ENCODE measurements at places on chromosomes 12 and 14.
A peak's percentile ranks its signal among the peaks of the same experiment; 100 is the strongest.

DNA sequence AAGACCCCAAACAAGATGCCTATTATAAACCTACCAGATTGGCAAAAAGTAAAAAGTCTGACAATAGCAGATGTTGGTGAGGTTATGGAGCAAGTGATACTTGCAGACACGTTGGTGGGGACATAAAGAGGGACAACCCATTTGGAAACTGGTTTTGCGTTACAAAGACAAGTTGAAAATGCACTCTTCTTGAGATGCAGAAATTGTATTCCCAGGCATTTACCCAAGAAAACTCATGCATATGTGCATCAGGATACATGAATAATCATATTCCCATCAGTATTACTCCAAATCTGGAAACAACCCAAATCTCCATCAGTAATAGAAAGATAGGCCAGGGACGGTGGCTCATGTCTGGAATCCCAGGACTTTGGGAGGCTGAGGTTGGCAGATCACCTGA, 12.8 kb upstream of the GOLGA5 start:
- DNase-seq, result no peak

- DNase-seq, result no peak
Observed at GRCh38 chr12:76152181-76152807, 67.8 kb upstream of the NAP1L1 start.

GRCh38 chr12:104877103-104877705, 80.9 kb downstream of the SLC41A2 start:
- DNase-seq, result no peak

GRCh38 chr12:126667339-126667738, 1599.6 kb upstream of the TMEM132C start:
- DNase-seq, result no peak

GRCh38 chr12:104478396-104479122, 21.8 kb downstream of the CHST11 start:
- DNase-seq, result no peak

- no peak for DNase-seq
Observed at GRCh38 chr14:99792210-99792535, 1.0 kb upstream of the EML1 start.

GRCh38 chr12:32754111-32754510, 1.6 kb downstream of the YARS2 start:
- DNase-seq, result no peak

- DNase-seq, result no peak
Observed at GRCh38 chr14:100025111-100025510, 40.1 kb upstream of the EVL start.

GRCh38 chr12:30067146-30067545, 283.4 kb upstream of the TMTC1 start:
- DNase-seq, result no peak

GRCh38 chr12:82910246-82910893, 223.7 kb downstream of the TMTC2 start:
- no peak for DNase-seq

DNA sequence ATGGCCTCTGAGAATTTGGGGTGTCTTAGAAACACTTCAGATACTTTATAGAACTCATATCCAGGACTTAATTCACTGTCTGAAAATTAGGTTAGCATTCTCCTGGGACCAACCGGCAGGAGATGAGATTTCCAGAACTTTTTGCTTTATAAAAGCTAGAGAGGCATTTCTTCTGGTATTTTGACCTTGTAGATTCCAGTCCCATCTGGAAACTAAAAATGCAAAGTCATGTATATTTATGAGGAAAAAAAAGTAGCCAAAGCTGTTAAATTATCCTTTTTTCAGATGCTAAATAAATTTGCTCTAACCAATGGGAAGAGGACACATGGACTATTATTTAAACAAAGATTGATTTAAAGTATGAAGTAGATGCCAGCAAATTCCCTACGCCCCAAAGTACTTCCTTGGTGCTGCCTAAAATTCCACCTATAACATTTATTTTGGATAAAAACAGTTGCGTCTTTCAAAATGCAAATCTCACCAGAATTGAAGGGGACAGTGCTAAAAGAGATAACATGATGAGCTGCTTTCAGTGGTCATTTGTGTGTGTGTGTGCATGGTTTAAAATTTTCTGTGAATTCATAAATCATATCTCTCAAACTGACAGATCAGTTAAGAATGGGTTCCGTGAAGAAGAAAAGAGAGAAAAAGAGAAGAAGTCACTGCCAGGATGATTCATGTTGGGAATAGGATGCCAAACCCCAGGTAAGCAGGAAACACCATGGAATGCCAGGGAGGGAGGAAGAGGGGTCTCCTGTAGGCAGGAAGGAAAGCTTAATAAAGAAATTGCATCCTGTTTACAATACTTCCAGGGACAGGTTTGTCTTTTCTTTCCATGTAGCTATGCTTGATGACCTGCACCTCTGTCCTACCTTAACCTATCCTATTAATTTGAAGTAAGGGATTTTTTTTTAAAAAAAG, 97.7 kb upstream of the RGS6 start:
- DNase-seq, result no peak

- DNase-seq, result no peak
Observed at GRCh38 chr14:56487090-56487667, 92.4 kb upstream of the TMEM260 start.

GRCh38 chr12:81417056-81417455, 339.2 kb downstream of the ACSS3 start:
- DNase-seq, result no peak

GRCh38 chr12:63928305-63928704, 83.8 kb downstream of the SRGAP1 start:
- no peak for DNase-seq

DNA sequence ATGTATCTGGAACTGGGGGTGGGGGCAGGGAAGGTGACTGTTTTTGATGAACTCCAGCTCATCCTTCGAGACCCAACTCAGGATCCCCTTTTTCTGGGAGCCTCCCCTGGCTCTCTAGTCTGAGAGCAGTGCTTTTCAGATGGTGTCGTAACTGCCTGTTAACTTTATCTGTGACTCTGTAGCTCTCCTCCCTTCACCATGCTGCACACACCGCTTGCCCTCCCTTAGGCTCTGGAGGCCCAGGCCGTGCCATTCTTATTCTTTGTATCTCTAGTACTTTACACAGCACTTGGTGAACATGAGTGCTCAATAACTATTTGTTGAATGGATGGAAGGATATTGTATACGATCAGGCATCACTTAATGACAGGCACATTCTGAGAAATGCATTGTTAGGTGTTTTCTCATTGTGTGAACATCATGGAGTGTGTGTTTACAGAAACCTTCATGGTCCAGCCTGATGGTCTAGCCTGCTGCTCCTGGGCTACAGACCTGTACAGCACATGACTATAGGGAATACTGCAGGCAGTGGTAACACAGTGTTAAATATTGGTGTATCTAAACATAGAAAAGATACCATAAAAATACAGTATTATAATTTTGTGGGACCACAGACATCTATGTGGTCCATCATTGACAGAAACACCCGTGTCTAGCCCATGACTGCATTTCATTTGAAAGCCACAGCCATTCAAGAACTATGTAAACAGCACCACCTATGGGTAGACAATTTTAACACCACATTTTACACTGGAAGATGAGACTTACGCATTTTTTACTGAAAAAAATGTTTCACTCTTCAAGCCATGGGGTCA, 91.8 kb downstream of the EML1 start:
- DNase-seq, result no peak

DNA sequence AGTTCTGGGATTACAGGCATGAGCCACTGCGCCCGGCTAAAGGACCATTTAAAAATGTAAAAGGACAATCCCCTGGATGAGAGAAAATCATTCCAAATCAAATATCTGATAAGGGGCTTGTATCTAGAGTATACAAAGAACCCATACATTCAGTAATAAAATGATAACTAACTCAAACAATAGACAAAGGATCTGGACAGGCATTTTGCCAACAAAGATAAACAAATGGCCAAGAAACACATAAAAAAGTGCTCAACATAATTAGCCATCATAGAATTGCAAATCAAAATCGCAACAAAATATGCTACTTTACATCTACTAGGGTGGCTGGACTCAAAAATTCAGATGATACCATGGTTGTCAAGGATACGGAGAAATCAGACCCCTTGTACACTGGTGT, 8.5 kb upstream of the BICD1 start:
- DNase-seq, result no peak

DNA sequence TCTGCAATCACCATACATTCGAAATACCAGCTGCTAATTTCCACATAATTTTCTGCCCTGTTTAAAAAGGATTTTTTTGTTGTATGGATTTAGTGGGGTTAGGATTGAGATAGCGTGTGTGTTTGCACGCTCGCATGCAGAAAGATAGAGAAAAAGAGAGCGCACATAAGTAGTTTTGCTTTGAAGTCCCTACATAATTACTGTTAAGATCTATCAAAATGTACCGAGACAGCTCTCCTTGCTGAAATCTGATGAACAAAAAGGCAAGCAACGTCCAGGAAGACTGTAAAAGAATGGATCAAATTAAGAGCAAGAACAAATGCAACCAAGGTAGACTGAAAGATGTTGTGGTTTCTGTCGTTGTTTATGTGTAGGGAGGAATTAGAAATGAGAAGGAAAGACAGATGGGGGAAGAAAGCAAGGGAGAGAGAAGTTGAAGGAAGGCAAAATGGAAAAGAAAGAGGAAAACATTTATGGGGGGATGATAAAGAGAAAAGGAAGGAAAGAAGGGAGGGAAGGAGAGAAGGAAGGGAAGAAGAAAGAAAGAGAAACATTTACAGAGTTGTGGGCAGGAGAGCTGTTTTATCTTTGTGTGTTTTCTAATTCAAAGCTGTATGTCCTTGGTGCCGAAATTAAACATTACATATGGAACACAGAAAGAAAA, 522.3 kb downstream of the MED13L start:
- no peak for DNase-seq

GRCh38 chr12:1050059-1050707, 59.2 kb downstream of the ERC1 start:
- no peak for DNase-seq

DNA sequence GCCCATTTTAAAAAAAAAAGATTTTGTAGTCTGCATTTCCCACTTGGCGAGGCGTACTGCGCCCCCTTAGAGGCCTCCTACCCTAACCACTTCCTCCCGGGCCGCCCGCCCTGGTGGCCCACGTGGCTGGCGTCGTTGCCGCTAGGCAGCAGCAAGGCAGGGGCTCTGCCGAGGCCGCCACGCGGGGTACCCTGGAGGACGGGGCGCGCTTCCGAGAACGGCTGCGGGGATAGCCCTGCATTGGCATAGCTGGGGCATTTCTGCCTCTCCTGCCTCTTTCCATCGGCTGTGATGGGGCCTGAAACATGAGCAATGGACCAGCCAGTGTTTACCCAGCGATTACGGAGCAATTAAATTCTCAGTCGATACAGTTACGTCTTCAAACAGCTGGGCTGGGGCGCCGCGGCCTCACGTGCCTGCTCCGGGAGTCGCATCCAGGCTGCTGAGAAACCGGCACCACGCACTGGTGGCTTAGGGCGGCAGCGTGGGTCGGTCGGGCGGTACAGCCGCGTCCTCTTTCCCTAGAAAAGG, 38.0 kb downstream of the IQSEC3 start:
- DNase-seq, result peak; percentile 54

DNA sequence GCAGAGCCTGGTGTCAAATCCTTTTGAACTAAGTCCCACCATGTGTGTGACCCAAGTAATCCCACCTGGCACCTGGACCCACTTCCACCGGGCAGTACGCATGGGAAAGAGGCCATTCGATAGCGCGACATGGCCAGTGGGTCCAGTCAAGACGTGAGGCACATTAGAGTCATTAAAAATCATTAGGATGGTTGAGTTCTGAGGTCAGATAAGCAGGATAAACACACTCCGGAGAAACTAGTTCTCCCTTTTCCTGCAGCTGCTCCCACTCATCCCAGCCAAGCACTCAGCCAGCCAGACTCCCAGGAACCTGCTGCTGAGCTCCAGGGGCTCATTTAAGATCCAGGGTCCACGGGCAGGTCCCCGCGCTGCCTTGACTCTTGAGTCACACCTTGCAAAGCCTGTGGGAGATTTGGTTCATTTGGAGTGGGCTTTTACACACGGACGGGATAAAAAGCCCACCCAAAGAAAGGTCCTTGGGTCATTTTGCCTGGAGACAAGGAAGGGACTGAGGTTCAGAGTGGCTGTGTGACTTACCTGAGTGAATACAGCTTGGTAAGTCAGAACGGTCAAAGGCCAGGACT, 313.9 kb downstream of the BCL11B start:
- DNase-seq, result no peak

GRCh38 chr12:128767518-128767917, 56.2 kb downstream of the SLC15A4 start:
- no peak for DNase-seq

- no peak for DNase-seq
Observed at GRCh38 chr14:62462988-62463387, 582.3 kb downstream of the KCNH5 start.

DNA sequence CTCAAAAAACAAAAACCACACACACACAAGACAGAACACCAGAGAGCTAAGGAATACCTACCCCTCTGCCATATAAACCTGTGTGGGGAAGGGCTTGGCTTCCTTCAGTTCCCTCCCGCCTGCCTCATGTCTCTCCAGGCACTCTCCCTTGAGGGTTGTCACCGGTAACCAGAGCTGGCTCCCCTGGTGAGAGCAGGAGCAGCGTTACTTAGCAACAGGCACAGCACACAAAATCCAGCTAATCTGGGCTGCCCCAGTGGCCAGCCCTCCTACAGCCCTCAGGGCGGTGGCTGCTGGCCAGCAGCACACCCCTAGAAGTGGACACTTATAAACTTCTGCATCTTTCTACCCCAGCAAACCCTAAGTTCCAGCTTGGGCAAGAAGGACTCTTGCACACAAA, 21.6 kb upstream of the NR4A1 start:
- no peak for DNase-seq

- no peak for DNase-seq
Observed at GRCh38 chr12:104387190-104387589, 69.6 kb upstream of the CHST11 start.

DNA sequence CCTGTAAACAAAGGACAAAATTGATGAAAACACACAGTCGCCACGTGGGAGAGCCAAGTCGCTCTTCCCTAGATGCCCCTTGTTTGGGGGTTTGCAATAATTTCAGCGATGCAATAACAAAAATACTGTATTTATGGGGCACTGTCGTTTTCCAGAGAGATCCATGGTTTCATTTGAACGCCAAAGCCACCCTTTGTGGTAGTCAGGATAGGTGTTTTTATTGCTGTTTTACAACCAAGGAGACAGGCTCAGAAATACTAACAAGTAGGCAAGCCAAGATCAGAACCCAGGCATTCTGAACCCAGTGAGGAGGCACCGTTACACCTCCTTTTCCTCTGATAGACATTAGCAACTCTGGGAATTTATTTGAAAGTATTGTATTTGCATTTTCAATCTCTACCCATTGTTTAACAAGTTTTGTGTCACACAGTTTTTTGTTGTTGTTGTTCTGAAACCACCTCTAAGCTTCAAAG, 831 bp upstream of the BTBD7 start:
- no peak for DNase-seq
